ENCODE measurements at places on chromosomes 6 and 20. TPM values are rescaled to one million over a fixed set of nuclear protein-coding genes. Genes with fewer than 3 reads are reported as not detected.

MEI4 gene
- total RNA-seq = not detected

PANK2 gene
- 45.4 TPM for total RNA-seq

SRSF12 gene
- total RNA-seq = 0.05 TPM

MMP24 gene
- total RNA-seq = 0.05 TPM

OR2H1 gene
- total RNA-seq = not detected

STMND1 gene
- not detected for total RNA-seq

RSPH4A gene
- 0.14 TPM for total RNA-seq

RSPH9 gene
- not detected for total RNA-seq

PKIB gene
- not detected for total RNA-seq

RIPPLY2 gene
- total RNA-seq = not detected

MYO6 gene
- total RNA-seq = 0.14 TPM

C6orf58 gene
- total RNA-seq = not detected

ANKRD60 gene
- total RNA-seq = not detected

ZNF184 gene
- total RNA-seq = 7.9 TPM

SLC22A3 gene
- not detected for total RNA-seq

PRRT1 gene
- total RNA-seq = 0.35 TPM

SLC44A4 gene
- total RNA-seq = not detected

THBS2 gene
- total RNA-seq = not detected

FNDC11 gene
- 0.16 TPM for total RNA-seq

HRH3 gene
- total RNA-seq = not detected

TRAPPC3L gene
- not detected for total RNA-seq

TPBG gene
- not detected for total RNA-seq

TXLNB gene
- total RNA-seq = 0.09 TPM

MICB gene
- total RNA-seq = 32.8 TPM

PACRG gene
- not detected for total RNA-seq

DHX16 gene
- total RNA-seq = 53.4 TPM

TRIM10 gene
- 0.09 TPM for total RNA-seq

SCUBE3 gene
- 0.02 TPM for total RNA-seq

TCP11 gene
- not detected for total RNA-seq

ENPP5 gene
- total RNA-seq = not detected

SAPCD1 gene
- total RNA-seq = 17.7 TPM

EFCAB8 gene
- total RNA-seq = 0.54 TPM

LCA5 gene
- total RNA-seq = 0.05 TPM

TNFAIP3 gene
- 249 TPM for total RNA-seq

IFT52 gene
- total RNA-seq = 18.6 TPM

All from activated CD4-positive, alpha-beta T cell treated with anti-CD3 and anti-CD28 coated beads, Interleukin-2, amount 10 ng/mL, durations not matched to agents 24 days and 14 days (primary cell).